ENCODE measurements at places on chromosomes 7 and 10. TPM values are rescaled to one million over a fixed set of nuclear protein-coding genes. Genes with fewer than 3 reads are reported as not detected.

Gene DDC
- polyA plus RNA-seq, result 79.5 TPM

Gene ATRNL1
- 33.2 TPM for polyA plus RNA-seq

Gene FXYD4
- polyA plus RNA-seq, result 0.41 TPM

DNA sequence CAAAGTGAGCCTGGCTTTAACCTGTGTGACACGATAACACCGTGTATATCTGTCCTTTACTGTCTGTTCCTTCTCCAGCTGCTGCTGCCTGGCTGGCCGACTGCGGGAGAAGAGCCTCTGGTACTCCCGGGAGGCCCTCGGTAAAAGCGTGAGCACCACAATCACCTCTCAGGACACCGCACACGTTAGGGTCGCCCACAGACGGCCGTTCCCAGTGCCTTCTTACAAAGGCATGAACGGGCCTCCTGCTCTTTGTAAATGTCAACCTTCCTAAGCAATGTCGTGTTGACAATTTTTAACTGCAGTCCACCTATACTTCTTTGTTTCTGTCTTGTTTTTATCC is 177.6 kb downstream of the DIP2C start:
- DNase-seq, result no peak

DNA sequence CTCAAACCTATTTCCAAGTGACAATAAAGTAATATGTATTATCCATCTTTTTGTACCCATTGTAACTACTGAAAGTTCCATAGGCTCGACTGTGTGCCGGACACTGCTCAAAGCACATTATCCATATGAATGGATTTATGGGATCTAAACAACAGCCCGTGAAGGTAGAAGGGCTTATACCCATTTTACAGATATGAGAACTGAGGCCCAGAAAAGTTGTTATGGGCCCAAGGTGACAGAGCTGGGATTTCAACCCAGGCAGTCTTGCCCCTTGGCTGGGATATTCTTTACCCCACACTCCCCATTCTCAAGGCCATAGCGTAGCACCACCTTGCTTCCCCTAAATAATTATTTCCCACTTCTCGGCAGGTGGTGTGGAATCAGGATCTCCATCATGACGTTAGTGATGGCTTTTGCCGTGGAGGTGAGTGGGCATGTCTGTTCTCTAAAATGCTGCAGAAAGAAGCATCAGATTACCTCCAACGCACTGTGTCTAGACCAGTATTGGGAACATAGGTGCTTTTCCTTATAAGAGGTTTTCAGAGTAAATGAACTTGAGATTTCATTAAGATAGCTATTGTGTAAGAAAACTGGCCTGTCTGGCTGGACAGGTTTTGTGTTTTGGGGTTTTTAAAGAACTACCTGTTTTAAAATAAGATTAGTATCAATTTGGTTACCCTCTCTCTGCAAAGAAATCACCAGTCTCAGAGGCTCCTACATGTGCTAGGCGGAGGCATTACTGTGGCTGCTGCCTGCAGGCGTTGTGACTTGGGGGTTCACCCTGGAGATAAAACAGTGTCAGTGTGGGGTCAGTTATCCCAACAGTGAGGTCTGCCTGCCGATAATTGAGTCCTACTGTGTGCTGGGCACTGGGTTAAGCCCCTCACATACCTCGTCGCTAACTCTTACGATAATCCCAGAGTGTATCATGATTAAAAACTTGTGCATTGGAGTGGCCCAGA is 85.1 kb upstream of the SDK1 start:
- DNase-seq, result no peak

Gene ACSL5
- polyA plus RNA-seq, result 3.8 TPM

- DNase-seq, result no peak
Measured at GRCh38 chr7:158025686-158026600, 561.7 kb downstream of the PTPRN2 start.

GRCh38 chr10:47311193-47311931 is 10.9 kb upstream of the GDF2 start:
- DNase-seq, result no peak

- DNase-seq, result no peak
Measured at GRCh38 chr7:51456-52068, 140.8 kb upstream of the FAM20C start.

Gene PVRIG
- 12.5 TPM for polyA plus RNA-seq

DNA sequence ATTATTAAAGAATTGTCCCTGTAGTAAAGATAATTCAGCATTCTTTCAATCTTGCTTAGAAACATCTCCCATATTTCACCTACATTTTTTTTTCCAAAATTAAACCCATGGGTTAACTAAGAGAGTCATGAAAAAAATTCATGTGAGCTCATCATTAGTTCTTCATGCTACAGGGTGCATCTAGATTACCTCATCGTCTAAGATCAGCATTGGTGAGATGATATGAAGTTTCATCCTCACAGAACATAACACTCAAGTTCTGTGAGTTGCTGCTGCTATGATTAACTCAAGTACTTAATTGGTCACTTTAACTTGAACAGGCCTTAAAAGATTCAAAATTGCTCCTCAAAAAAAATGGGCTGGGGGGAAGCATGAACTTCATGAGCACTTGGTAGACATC is 50.0 kb downstream of the RAB11FIP2 start:
- no peak for DNase-seq

DNA sequence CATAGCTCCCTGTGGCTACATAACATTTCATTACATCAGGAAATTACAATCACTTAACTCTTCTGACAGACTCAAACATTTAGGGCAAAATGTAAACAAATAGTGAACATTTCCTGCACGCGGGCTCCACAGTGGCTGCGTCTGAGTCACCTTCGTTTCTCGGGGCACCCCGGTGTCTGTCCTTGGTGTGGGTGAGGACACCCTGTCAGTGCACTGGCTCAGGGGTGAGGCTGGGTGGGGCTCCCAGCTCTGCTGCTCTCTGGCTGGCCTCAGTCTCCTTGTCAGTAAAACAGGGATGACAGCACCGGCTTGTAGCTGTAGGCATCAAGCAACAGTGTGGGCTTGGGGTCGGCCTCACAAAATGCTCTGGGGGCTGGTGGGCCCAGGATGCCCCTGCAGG is 237.1 kb upstream of the SHH start:
- no peak for DNase-seq

- no peak for DNase-seq
Measured at GRCh38 chr7:45564886-45565455, 9.2 kb upstream of the ADCY1 start.

DNA sequence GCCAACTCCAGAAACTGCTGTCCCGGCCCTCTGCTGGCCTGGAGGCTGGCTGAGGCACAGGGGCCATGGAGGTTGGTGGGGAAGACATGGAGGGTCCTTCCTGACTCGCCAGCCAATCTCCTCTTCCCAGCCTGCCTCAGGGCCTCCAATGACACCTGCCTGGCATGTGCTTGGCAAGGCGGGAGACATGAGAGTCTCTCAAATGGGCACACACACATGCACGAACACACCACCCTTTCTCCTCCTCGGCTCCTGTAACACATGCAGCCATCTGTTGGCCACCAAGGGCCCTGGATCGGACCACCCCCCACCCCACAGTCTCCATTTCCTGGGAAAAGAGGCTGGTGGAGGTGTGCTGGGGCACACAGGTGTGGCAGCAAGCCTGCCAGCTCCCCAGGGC is 56.4 kb downstream of the YKT6 start:
- DNase-seq, result no peak

DNA sequence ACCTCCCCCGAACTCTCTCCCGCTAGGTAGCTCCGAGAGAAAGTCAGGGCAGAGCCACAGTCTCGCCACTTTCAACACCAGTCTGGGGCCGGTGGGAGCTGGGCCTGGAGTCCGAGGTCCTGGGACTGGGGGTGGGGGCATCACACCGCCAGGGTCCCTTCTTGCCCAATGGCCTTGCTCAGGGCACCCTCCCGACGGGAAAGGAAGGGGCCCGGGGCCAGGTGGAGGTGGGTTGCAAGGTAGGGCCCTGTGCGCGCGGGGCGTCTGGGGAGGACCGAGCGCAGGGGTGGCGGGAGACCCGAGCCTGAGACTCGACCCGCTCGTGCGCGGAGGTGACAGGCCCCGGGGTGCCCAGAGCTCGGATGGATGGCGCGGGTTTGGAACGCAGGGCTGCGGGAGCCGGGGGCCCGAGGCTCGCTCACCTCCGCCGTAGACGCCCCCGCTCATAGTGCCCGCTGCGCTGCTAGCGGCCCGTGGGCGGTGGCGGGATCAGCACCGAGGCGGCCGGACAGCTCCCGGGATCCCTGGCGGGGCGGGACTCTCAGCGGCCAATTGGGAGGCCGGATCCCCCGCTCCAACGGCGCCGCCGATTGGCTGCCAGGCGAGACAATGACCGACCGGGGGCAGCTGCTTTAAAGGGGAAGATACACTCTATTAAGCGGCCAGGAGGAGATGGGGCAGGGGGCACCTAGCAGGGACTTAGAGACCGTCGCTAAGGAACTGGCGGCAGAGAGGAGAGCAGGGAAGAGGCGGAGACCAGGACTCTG is at the start of gene ACTL6B:
TSS of gene ACTL6B (minus strand) at position 541 of the 767 bp plus-strand sequence. CDS start at position 447, 94 bp downstream.
- no peak for DNase-seq

Gene ANKRD61
- polyA plus RNA-seq, result 0.65 TPM

Gene TMEM140
- 27.6 TPM for polyA plus RNA-seq

- DNase-seq, result no peak
Measured at GRCh38 chr7:96663457-96663856, 46.2 kb downstream of the SEM1 start.

GRCh38 chr10:66678521-66678920 is 247.3 kb upstream of the LRRTM3 start:
- DNase-seq, result no peak

Gene VSTM2A
- polyA plus RNA-seq, result 2.4 TPM

DNA sequence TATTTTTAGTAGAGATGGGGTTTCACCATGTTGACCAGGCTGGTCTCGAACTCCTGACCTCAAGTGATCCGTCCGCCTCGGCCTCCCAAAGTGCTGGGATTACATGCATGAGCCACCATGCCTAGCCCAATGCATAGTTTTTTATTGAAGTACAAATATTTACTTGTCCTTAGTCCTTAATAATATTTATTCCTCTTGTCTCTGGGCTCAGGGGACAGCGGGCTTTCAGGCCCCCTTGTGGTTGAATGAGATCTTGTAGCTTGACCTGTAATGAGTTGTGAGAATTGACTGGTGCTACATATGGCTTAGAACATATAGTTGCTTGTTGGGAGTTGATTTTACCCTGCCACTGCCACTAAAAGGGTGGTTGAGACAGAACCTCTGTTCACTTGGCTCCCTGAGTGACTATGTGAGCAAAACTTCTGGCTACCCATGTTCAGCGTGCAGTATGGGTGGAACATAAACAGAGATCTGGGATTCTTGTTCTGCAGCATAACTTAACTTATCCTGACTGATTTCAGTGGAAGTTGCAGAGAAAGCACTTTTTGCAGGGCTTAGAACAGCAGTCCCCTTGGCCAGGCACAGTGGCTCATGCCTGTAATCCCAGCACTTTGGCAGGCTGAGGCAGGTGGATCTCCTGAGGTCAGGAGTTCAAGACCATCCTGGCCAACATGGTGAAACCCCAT is 14.9 kb downstream of the CCL26 start:
- no peak for DNase-seq

DNA sequence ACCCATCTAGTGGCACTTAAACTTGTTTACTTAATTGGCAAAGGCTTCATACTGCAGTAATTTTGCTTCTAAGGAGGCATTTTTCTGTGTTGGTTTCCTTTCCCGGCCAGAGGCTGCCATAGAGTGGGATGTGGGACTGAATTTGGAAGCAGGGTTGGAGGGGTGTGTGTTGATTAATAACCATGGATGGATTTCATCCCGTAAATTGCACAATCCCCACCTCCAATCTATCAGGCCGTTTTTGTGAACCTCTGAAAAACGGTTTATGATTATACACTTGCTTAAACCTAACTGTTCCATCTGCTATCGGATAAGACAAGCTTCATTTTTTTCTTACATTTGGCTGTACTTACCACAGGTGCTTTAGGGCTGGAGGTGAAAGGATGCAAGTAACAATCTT is 1.3 kb downstream of the TMEM60 start:
- DNase-seq, result no peak

Gene CAMK2B
- 3.8 TPM for polyA plus RNA-seq

GRCh38 chr10:66828957-66829356 is 96.9 kb upstream of the LRRTM3 start:
- DNase-seq, result no peak

GRCh38 chr7:32062150-32062549 is 8.1 kb downstream of the PDE1C start:
- no peak for DNase-seq

DNA sequence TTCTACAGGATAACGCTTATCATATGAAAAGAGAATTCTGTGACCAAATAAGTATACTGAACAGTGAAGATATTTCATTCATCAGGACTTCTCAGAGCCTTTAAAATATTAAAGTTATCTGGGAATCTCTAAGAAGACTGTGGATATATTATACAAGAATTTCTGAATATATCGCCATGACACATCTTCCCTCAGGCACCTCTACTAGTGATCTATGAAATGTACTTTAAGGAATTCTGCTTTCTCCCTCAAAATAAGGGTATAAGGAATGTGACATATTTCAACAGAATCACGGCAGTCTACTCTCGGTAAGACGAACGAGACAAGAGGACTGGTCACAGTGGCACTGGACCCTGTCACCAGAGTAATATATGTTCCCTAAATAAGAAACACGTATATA is 504.2 kb upstream of the PHF14 start:
- DNase-seq, result no peak

Gene MBL2
- not detected for polyA plus RNA-seq

GRCh38 chr7:143458263-143458662 is 15.0 kb downstream of the TAS2R60 start:
- DNase-seq, result no peak

Gene HABP2
- 0.55 TPM for polyA plus RNA-seq

DNA sequence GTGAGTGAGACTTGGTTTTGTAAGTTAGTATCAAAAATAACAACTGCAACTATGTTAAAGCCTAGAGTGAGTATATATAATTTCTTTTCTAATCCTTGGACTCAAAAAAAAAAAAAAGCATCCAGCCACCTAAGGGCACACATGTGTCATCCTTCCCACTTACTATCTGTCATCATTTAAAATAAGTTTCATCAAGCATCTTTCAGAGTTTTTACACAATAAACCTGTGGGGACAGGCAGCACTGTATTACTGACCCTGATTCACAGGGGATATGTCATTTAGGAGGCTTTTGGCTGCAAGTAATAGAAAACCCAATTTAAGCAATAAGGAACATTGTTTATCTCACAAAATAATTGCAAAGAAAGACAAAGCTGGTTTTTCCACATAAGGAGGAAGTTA is 32.3 kb upstream of the OSBPL3 start:
- no peak for DNase-seq

Gene CPA4
- 0.21 TPM for polyA plus RNA-seq
